Activated CD8-positive, alpha-beta memory T cell treated with anti-CD3 and anti-CD28 coated beads for 1 hour (primary cell): ENCODE measurements at places on chromosomes 5 and 9.

- DNase-seq, result no peak
Measured at GRCh38 chr9:94853887-94854286, 127.4 kb downstream of the AOPEP start.

GRCh38 chr9:116327701-116328405, 174.3 kb downstream of the PAPPA start:
- no peak for DNase-seq

GRCh38 chr9:87792831-87793288, 66.9 kb downstream of the CTSL start:
- no peak for DNase-seq

DNA sequence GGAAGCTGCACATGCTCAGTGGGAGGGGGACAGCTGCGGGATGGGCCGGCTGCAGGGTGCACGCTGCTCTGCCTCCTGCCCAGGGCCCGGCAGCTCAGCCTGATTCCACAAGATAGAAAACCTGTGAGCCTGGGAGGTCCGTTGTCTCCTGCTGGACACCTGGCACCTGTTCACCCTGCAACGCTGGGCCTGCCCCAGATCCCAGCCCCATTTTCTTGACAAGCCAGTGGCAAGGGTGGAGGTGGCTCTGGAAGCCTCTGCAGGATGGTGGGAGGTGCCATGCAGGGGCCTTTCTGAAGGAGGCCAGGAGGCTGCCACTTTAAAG, 68.1 kb upstream of the RNF130 start:
- no peak for DNase-seq

DNA sequence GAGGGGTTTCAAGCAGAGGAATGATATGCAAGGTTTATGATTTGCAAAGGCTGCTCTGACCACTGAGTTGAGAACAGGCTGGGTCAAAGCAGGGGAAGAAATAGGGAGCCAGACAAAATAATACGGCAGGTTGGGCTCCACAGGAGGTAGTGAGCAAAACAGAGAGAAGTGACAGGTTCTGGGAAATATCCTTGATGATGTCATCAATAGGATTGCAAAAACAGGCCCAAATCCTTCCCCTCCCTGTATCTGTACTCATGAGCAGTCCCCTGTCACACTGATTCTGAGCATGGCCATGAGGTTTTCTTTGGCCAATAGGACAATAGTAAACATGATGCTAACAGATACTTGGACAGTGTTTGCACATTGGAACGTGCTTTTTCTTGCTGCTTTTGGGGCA, 471.8 kb upstream of the BRINP1 start:
- DNase-seq, result no peak

- no peak for DNase-seq
Measured at GRCh38 chr9:135074354-135075233, 12.9 kb upstream of the OLFM1 start.

- DNase-seq, result no peak
Measured at GRCh38 chr5:160539431-160539830, 117.8 kb downstream of the PTTG1 start.

- DNase-seq, result no peak
Measured at GRCh38 chr5:110879675-110880074, 140.9 kb downstream of the SLC25A46 start.

DNA sequence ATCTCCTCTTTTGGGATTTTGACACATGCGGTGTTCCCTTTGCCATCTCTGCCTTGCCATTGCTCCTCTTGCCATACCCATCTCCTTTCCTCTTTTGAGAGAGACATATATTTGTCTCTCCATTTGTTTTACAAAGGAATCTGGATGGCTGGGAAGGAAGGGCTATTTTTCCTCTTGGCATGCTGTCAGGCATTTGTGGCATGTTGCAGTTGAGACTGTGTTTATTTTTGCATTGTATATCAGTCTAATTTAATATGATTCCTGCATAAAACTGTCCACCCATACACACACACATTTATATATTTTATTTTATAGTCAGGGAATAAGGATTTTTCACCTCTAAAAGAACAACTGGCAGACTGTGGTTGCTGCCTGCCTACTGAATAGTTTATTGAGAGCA, 1105.8 kb upstream of the SEMA6A start:
- DNase-seq, result no peak

- DNase-seq, result no peak
Measured at GRCh38 chr5:124920909-124921666, 174.6 kb upstream of the ZNF608 start.

DNA sequence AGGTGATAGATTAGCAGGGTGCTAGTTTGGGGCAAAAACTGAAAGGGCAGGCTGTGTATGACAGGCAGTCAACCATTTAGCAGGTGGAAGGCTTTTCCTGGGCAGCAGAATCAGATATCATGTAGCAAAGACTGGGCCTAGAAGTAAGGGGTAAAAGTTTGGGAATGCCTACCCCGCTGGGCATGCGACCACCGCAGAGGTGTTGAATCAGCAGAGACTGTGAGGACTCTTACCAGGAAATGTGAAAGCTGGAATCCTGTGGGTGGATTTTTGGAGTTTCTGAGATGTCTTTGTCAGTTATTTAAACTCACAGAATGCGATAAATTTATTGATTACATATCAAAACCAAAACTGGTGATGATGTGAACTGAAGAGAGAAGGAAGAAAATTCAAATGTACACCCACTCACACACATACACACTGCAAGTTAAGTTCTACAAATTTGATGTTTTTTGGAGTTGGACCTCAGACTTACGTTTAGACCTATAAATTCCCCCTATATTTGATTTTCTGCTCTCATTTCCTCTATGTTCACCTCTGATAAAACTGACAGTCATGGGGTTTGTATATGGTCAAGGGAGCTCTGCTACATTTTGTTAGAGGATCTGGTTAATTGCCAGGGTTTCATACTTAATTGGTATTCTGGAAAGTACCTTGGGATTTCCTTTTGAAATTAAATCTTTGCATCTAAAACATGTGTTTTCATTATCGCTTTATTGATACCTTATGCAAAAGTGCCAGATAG, 333.6 kb downstream of the CSNK1G3 start:
- no peak for DNase-seq

- no peak for DNase-seq
Measured at GRCh38 chr9:85898332-85898731, 42.6 kb upstream of the NAA35 start.

- no peak for DNase-seq
Measured at GRCh38 chr5:179266291-179267070, 78.8 kb downstream of the ADAMTS2 start.

DNA sequence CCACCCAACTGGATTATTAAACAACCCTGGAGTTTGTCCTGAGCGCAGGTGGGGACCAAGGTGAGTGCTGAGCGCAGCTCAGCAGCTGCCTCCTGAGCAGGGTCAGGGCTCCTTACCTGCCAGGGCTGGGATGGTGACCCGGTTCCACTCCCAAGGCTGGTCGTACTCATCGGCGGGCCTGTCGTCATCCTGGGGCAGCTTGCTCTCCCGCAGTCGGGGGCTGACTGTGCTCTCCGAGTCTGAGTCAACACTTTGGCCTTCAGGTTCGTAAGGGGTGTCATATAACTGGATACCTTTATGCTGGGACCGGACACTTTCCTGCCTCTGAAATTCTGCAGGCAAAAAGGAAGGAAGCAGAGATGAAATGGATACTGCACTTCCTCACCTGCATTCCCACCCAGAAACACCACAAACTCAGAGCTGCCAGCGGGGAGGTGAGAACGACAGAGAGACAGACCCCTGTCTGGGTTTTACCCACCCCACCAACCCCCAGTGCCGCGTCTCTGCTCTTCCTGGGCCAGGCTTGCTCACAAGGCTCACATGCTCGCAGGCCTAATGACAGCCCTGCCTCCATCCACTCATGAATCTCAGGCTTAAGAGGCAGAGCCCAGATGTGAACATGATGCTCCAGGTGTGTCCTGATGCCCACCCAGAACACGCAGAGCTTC, 70.7 kb upstream of the SLC25A51 start:
- no peak for DNase-seq

DNA sequence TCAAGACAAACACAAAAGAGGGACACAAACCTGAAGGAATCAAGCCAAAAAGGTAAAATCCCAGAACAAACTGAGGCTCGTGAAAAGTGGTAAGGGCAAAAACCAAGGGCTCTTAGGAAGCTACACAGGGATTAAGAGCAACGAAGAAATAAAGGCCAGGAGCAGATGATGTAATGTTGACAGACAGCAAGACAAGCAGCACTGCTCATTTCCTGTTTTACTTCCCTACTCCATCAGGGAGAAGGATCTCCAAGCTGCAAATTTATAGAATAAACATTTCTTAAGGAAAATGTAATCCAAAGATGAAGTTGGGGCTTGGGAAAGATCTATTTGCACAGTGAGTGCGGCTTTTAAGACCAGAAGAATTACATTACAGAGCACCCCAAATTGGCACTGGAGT, 182.3 kb upstream of the MAP1B start:
- no peak for DNase-seq

- no peak for DNase-seq
Measured at GRCh38 chr5:99025298-99026045, 96.7 kb upstream of the CHD1 start.

GRCh38 chr5:1027631-1028441, 19.2 kb downstream of the NKD2 start:
- DNase-seq, result no peak

DNA sequence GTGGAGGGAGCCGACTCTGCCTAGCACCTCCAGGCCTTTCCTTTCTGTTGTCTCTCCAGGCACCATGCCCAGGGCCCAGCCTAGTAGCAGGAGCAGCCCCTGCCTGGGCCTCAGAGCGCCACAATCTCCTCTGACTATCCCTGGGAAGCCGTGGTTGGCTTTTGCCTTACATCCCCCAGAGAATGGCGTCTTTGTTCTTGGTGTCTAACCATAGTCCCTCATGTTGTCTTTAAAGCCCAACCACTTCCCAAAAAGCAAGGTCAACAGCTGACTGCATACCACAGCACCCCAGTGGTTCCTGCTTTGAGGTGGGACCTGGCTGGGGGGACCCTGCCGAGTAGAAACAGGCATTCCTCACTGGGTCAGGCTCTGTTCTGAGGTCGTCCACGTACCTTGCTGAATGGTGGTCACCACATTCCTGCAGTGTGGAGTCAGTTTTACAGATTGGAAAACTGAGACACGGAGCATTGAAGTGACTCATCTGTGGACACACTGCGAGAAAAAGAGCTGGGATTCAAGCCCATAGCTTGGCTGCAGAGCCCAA, 13.7 kb upstream of the CERCAM start:
- DNase-seq, result no peak

DNA sequence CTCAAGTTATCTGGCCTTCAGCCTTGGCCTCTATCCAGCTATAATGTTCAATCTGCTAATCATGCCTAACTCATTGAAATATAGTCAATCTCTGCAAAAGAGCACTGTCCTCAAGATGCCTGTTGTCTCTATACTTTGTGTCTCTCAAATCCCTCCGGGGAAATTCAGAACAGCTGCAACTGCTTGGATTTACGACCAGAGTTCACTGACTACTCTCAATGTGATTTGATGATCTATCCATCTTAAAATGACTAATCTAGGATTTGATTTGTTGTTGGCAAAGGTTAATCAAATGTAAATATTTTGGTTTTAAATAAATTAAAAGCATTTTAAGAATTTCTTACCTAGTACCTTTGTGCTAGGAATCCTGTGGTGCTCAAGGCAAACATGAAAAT, 40.9 kb downstream of the SVEP1 start:
- no peak for DNase-seq
